ENCODE measurements at places on chromosomes 3 and 15.
A peak's percentile ranks its signal among the peaks of the same experiment; 100 is the strongest.

- no peak for DNase-seq
Observed at GRCh38 chr3:62036726-62037125, 336.6 kb downstream of the FEZF2 start.

DNA sequence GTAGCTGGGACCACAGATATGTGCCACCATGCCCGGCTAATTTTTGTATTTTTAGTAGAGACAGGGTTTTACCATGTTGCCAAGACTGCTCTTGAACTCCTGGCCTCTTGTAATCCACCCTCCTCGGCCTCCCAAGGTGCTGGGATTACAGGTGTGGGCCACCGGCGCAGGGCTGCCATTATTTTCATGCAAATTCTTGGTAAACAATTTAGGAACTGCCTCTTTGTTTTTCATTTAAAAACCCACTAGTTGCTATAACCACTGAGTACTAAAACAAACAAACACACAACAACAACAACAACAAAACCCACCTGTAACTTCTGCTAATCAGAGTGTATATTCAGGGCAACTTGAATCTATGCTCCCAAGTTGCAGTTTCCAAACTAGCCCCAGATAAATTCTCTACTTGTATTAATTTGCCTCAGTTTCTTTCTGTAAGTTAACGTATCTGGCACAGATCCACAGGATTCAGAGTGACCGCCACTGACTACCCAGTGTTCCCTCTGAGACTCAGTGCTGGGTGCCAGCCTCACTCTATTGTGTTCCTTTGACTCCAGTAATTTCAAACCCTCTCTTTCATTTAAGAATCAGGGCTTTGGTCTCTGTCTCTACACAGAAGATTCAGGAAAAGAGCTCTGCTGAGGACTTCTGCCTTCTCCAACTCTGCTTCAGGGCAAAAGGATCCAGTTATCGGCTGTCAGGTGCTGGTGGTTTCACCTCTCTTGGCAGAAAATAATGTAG is 18.6 kb upstream of the ZNF710 start:
- no peak for DNase-seq

GRCh38 chr3:129558081-129558771 is 15.3 kb downstream of the H1-8 start:
- DNase-seq: no peak

GRCh38 chr3:180062771-180063170 is 26.0 kb upstream of the PEX5L start:
- DNase-seq: no peak

DNA sequence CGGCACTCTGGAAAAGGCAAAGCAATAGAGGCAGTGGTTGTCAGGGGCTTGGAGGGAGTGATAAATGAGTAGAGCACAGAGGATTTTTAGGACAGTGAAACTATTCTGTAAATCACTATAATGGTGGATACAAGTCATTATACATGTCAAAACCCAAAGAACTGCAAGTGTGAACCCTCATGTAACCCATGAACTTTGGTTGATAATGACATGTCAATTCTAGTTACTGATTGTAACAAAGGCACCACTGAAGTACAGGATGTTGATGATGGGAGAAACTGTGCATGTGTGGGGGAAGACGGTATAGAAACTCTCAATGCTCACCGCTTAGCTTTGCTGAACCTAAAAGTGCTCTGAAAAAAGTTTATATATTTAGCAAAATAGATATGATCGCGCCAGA is 36.0 kb downstream of the BTLA start:
- DNase-seq: no peak

GRCh38 chr3:184145111-184145524 is 10.0 kb downstream of the EIF2B5 start:
- peak; percentile 25 for DNase-seq

GRCh38 chr3:56704706-56705105 is 21.6 kb upstream of the TASOR start:
- DNase-seq: no peak

GRCh38 chr3:43369404-43370292 is 83.3 kb downstream of the SNRK start:
- DNase-seq: no peak

GRCh38 chr3:30988769-30989168 is 94.3 kb upstream of the GADL1 start:
- no peak for DNase-seq

DNA sequence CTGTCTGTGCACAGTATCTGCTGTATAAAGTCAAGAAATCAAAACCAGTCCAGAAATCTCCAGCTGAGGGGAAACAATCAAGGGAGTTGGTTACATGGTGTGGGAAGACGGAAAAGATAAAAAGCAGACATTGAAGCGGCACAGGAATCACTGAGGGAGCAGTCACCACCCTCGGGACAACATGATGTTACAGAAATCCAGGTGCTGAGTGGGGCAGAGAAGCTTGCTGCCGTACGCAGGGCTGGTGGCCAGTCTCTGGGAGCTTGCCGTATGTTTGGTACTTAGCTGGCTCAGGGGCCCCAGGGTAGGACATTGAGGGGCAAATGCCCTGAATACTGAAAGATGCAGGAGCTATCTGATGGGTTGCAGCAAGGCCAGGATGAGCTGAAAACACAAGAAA is 237.9 kb downstream of the EDEM1 start:
- no peak for DNase-seq

DNA sequence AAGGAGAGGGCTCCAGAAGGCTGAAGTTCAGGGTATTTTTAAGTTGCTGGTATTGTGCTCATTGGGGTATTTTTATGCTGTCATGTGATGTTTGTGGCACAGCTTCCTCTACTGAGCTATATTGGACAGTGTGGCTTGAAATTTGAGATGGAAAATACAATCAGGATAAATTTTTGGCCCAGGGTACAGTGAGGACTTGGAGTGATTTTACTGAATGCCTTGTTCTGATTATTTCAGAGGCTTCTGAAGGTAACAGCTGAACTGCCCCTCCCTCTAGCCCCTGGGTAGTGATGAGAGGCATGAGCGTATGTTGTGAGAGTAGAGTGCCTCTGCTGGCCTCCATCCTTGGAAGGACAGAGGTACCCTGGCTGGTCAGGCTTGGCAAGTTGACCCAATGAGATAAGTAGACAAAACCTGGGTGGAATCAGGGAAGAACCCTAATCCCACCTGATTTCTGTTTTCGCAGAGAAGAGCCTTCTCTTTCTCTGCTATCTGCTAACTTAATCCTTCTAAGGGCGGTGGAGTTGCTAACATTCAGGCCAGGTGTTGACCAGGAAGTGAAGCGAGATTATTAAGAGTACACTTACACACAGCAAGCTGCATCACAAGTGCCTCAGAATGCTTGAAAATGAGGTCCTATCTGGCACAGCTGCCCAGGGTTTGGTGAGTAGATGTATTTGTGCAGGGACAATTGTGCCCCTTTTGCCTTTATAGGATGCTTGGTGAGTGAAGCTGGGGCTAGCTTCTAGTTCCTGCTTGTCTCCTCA is 98.1 kb upstream of the CLSTN2 start:
- DNase-seq: no peak

DNA sequence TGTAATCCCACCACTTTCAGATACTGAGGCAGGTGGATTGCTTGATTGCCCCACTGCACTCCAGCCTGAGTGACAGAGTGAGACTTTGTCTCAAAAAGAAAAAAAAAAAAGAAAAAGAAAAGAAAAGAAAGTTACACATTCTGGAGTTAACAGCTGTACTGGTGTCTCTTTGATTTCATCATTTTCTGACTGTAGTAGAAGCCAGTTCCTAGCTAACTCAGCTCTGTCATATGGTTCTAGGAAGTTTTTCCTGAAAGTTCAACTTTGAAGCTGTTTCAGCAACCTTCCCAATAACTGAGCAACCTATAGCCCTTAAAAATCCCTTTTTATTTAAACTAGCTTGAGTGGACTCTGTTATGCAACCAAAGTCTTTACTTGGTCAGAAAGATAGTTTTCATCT is 104.6 kb upstream of the STRIT1 start:
- no peak for DNase-seq

DNA sequence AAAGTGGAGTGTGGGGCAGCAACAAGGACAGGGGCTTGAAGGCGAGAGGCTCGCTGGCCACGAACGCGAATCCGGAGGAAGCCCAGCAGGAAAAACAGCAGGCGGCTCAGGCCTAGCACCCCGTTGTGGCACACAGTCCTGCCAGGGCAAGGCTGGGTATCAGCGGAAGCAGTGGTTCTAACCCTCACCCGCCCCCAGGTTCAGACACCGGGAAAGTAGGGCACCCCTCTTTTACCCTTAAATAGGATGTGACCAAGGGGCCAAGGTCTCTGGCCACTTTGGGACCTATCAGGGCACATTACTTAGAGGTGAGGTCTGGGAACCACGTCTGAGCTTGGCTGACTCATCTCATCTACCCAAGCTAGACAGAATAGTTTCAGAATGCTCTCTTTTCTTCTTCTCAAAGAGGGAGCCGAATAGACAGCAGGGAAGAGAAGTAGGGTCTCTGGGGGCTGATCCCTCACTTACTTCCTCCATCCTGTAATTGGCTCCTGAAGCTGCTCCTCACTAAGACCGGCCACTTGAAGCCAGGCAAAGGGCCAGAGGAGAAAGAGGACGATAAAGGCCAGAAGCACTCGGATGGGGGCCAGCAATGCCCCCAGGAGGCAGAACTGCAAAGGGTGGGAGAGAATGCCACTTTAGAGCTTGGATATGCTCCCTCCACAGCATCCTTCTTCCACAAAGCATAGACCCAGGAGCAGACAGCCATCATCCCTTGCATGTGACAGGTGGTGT is 1.7 kb downstream of the LPCAT4 start:
- DNase-seq: no peak

GRCh38 chr15:28921919-28922706 is 36.3 kb downstream of the APBA2 start:
- no peak for DNase-seq

- no peak for DNase-seq
Observed at GRCh38 chr3:51243924-51244323, 141.2 kb upstream of the MANF start.

GRCh38 chr3:42090973-42091731 is at the start of gene TRAK1:
TRAK1 (plus strand) TSS chr3:42091357; CDS start chr3:42091470, 113 bp downstream.
- DNase-seq: no peak

- peak; percentile 41 for DNase-seq
Observed at GRCh38 chr15:64681424-64682024, 93.9 kb downstream of the RBPMS2 start.

DNA sequence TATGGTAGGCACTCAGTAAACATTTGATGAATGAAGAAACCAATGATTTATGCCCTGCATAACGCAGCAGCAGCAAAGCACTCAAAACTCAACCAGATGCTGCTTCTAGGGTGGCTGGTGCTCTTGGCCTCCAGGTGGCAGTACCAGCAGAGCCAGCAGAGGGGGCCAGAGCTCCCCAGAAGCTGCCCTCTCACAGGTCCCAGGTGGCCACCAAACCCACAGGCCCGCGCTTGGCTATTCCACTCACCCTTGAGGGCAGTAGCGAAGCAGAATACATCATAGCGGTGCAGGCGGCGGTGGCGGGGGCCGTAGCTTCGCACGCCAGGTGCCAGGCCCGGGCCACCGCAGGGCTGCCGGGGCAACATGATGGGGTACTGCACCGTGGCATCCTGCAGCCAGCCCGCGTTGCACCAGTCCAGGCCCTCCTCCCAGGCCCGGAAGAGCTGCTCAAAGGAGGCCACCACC is 16.6 kb downstream of the HAPLN3 start:
- peak; percentile 19 for DNase-seq

GRCh38 chr3:46695962-46696894 is 2.7 kb upstream of the ALS2CL start:
- DNase-seq: no peak

DNA sequence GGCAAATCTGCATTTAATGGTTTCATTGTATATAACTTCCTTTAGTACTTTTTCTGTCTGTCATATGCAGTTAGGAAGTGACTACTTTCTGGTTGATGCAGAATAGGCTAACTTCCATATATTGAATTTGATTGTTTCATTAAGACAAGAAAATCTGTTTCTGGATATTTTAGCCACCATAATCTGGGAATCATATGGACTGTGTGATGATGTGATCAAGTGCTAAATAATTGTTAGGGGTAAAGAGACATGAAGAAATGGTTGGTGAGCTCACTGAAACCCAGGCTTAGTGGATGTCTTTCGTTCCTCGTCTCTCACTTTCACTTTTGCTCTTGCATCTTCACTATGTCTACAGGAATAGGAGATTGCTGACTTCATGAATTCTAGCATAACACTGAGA is 3.5 kb upstream of the MNS1 start:
- DNase-seq: peak; percentile 26

DNA sequence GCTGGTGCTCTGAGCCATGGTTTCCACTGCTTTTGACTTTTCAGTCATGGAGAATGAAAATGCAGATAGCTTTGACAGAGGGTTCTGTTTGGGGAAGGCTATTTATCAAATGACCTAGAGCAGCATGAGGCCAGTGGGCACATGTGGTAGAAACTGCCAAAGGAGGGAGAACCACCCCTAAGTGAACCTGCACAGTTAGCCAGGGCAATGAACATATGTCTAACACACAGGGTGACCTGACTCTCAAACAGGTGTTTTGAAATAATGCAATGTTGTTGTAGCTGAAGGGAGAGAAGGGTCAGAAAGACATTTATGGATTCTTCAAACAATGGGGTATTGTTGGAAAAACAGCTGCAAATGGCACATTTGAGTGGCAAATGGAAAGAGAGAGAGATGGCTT is 174.4 kb upstream of the FAM3D start:
- no peak for DNase-seq

DNA sequence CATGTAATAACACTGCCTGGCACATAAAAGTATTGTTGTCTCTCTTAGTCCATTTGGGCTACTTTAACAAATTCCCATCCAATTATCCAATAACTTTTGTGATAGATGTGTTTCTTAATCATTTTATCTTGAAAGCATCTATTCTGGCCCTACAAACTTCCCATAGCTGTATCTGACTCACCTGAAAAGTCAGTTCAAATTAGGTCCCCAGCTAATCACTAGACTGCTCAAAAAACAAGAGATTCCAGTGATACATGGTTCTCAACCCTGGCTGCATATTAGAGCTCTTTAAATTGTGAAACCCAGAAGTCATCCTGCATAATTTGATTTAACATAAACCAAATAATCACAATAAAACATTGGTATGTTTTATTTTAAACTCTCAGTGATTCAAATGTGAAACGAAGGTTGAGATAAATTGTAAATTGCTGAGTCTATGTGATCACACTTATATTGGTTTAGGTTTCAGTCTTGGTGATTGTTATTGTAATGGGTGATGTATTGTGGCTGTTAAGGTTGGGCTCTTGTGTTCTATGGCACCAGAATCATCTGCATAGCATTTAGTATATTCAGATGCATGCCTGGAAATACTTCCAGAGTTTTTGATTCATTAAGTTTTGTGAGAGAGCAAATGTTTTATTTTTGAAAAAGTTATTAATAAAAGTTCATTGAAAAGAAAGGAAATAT is 268.9 kb upstream of the KCNMB2 start:
- DNase-seq: no peak

GRCh38 chr3:127745656-127746399 is 73.1 kb downstream of the ABTB1 start:
- no peak for DNase-seq

GRCh38 chr15:88538972-88539371 is 7.5 kb downstream of the DET1 start:
- DNase-seq: no peak

DNA sequence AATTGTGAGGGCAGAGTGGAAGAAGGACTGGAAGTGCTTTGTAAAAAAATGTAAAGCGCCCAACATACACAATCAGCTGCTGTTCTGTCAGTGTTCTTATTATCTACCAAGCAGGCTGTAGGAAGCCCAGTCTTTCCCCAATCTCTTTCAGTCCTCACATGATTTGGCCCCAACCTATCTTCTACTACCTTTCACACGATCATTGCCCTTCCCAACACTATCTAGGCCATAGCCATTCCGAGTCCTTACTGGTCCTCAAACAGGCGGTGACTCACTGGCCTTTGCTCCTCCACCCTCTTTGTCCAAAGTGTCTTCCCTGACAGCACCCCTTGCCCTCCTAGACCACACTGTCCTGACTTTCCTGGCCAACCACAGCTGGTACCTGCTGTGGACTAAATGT is 861 bp upstream of the RFT1 start:
- no peak for DNase-seq

GRCh38 chr3:172776049-172776717 is 25.7 kb downstream of the ECT2 start:
- DNase-seq: no peak

Data from LoVo (cell line).